ENCODE measurements at places on chromosomes 6 and 20.

GRCh38 chr6:133590814-133591213 is 298.1 kb upstream of the TCF21 start:
- no peak for DNase-seq

DNA sequence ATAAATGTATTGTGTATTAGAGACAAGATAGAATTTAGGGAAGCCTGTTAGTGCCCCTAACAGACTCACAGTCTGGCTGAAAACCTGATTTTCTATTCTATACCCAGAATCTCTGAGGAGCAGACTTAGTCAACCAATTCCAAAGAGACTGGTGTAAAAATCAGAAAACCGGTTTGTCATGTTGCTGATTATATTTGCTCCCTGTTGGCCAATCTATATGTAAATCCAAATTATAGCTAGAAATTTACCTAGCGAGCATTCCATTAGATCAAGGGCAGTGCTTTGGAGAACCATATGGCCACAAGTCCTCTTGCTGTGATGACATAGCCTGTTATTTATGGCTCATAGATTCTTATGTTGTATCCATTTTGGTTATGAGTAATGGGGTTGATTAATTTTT is 4.8 kb downstream of the NFYA start:
- DNase-seq, result no peak

GRCh38 chr6:131640100-131640499 is 3.0 kb downstream of the ENPP3 start:
- DNase-seq, result no peak

DNA sequence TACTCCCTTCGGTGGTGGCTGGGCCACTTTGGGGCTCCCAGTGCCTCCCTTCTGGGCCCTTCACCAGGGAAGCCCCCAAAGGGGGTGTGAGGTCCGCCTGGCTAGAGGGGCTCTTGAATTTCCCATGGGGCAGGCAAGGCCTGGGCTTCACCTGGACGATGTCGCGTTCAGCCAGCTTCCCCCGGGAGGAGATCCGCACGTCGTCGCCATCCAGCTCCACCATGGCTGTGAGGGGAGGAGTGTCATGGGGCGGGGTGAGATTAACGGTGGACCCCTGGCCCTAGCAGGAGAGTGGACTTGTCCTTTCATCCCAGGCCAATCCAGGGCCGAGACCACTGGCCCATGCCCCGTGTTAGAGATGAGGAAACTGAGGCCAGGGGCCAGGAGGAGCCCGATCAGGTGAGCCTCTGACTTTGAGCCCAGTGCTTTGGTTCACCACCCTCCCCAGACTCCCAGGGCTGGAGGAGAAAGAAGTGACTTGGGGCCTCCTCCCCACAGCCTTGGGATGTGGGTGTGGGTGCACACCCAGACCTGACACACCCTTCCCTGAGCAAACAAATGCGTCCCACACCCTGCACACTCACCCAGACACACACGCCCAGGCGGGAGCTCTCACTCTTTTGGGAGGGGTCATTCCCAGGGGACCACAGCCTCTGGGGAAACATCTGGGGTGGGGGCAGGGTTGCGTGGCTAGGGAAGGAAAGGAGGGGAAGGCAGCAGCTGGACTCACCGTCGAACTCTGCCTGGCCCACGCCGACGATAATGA is 46.1 kb downstream of the RAB44 start:
- no peak for DNase-seq

DNA sequence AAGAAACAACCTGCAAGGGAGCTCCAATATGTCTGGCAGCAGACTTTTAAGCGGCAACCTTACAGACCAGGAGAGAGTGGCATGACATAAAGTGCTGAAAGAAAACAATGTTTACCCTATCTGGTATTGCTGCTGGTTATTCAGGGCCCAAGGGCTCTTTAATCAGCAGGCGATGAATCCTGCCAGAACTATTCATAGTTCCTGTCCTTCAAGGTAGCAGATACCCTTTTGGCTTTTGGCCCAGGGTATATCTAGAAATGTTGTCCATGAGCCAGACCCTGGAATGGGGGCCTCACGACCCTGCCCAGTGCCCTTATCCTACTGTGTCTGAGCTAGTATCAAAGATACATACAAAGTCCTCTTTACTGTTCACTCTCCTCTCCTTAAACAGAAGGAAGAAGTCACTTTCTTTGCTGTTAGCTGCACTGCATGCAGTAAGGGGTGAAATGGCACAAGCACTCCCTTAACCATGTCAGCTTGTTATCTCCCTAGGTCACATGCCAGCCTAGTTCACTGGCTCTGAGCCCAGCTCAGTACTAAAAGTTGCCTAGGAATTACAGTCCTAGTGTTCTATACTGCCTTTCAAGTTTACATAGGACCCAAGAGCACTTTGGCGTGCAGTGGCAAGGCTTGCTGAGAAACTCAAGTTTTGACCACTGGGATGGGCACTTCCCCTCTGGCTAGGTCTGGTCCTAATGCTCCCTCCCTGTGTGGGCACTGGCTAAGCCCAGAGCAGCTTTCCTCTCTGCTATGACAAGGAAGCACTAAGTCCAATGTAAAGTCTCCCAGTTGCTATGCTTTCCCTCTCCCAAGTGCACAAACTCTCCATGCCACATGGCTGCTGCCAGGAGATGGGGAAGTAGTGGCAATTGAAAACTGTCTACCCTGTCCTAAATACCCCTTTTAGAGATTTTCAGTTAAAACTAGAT is 122.0 kb downstream of the HTR1B start:
- DNase-seq, result no peak

GRCh38 chr6:16383607-16384206 is 145.3 kb downstream of the GMPR start:
- DNase-seq, result no peak

- DNase-seq, result no peak
Observed at GRCh38 chr6:134034478-134034877, 17.9 kb downstream of the SLC2A12 start.

GRCh38 chr6:144036064-144036834 is 28.2 kb upstream of the PLAGL1 start:
- DNase-seq, result peak; percentile 13

- DNase-seq, result no peak
Observed at GRCh38 chr20:20454850-20455627, 87.1 kb downstream of the INSM1 start.

- DNase-seq, result no peak
Observed at GRCh38 chr6:40253420-40253819, 319.2 kb upstream of the MOCS1 start.

GRCh38 chr20:16580620-16581019 is 7.4 kb upstream of the KIF16B start:
- DNase-seq, result no peak

GRCh38 chr6:38552121-38552520 is 87.6 kb downstream of the BTBD9 start:
- no peak for DNase-seq

DNA sequence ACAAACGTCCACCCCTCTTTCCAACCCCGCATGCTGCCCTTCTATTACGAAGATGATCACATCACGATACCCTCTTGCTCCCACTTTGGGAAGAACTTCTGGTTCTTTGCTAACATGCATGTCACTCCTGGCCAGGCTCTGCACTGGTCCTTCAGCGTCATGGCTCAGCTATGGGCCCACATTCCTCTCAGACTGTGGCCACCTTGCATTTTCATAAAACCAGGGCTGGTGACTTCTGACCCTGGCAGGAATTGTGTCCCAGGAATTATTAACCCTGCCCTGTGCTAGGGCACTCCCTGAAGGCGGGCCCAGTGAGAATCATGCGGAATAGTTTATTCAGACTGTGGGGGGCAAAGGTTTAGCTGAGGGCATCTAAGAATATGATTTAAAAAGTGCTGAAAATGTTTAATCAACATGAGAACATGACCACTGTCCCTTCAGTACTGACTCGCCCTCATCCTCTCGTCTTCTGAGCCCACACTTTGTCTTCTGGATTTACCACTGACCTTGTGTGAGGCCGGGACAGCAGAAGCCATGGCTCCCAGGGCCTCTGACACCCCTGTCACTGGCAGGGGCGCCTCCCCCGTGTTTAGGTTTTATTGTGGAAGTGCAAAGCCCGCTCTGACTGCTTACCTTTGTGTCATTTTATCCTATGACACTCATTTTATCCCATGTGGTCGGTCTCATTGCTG is 38.1 kb upstream of the THBS2 start:
- no peak for DNase-seq

DNA sequence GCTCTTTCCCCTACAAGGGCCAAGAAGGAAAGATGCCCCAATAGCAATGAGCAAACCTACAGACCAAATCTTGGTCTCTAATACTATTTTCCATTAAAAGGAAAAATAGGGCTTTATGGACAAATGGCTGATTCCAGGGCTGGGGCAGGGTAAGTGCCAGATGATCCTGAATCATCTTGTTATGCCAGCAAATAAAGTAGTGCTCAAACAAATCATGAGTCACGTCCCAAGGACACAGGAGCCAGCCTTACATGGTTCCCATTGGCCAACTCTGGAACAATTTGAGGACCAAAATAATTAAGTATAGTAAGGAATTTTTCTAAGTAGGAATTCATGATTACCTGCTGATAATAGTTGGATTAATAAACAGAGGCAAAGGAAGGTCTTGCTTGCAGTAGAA is 53.2 kb upstream of the NKX2-4 start:
- DNase-seq, result no peak

DNA sequence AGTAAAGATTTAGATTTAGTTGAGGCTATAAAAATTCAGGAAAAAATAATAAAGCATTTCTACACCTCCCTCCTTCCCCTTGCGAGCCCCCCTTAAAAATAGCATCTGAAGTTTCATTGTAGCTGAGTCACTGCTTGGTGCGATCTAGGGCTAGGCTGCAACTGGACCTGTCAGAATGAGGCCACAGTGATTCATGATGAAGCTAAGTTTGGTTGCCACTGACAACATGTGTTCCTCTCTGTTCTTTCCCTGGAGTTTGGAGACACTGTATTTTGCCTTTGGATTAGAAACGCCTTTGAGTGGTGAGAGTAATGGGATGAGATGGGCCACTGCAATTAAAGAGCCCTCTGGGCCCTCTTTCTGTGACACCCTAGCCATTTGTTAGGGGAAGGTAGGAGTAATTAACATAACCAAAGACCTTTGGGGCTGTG is 334.1 kb downstream of the NRN1 start:
- DNase-seq, result no peak

DNA sequence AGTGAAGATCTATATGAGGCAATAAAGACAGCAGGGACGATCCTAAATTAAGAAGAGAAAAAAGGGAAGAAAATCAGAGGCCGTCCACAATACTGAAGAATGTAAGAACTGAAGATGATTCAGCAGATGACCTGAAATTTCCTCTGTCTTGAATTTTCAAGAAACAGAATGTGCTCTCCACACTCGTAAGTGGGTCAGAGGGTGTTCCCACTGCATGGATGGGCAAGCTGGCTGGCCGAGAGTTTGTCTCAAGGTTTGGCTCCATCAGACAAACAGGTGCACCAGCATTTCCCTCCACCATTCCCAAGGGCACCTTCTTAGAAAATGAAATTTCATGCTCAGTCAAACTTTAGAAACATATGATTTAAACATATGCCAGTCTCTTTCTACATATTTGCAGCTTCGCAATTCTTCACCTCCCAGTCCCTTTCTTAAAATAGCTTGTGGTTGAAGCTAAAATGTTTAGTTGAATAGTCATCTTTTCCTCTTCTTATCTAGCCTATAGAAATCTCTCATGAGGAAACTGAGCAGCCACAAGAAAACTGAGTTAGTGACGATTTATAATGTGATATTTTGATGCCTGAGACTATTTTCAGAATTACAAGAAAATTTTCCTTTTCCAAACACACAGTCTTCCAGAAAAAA is 576.4 kb downstream of the PRKN start:
- no peak for DNase-seq

DNA sequence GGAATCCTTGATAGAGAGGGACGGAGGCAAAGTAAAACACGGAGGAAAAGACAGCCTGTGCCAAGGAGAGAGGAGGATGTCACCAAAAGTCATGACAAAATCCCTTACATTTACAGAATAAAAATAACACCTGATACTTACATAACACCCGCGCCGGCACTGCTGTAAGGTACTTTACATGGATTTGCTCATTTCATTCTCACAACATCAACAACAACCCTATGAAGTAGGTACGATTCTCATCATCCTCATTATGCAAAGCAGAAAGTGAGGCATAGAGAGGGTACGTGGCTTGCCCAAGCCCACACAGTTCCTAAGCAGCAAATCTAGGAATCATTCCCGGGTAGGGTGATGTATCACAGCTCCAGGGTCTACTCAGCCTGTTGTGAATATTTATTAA is 67.6 kb upstream of the NFATC2 start:
- no peak for DNase-seq

DNA sequence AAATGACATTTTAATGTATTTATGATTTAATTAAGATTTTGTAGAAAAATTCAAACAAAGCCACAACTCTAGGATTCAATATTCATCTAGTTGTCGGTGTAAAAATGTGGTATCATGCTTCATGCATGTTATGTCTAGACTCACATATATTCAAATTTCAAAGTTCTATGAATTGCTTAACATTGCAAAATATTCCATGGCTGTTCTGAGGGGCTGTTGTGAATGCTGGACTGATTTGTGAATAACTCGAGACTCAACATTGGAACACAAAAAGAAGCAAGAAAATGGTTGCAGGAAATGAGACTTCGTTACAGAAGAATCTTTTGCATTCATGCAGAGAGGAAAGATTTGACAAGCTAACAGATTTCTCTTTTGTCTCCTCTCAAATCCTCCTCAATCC is 705.9 kb downstream of the DHX35 start:
- DNase-seq, result no peak

DNA sequence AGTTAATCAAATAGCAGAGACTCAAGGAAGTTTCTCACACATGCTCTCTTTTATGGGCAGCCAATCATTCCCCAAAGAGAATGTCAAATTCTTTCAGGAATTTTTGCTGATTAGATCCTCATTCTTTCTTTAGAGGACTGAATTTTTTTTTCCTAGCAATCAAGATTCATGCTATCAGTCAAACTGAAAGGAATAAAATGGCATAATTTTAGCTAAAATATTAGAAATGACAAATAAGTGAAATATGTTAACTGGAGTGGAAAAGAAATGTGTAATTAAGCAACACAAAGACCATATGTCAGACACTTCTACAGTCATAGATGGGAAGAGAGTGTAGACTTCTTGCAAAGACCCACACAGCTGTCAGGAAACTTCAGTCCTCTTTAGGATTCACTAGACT is 242.3 kb upstream of the RNF217 start:
- no peak for DNase-seq
